Left forelimb (tissue), 1 donor: ENCODE measurements at places on chromosomes 1 and 21.

GRCh38 chr1:86517336-86517735 lies 29.5 kb upstream of the CLCA4 start:
- no peak for DNase-seq

DNA sequence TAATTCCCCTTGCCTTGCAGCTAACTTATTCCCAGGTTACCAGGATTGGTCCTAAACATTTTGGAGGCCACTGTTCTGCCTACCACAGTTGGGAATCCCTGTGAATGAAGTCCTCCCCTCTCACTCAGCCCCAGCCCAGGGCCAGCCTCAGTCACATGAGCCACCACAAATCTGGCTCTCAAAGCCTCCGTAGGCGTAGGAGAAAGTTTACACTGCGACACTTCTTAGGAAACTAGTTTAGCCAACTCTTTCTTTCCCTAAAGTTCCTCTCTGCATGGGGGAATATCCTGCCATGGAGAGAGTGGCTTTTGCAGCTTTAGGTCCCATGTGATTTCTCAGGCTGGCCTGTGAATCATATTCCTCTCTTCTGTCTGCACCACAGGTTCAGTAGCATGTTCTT lies 45.7 kb upstream of the ETV3 start:
- DNase-seq: no peak

GRCh38 chr1:239993366-239993765 lies 98.3 kb upstream of the FMN2 start:
- DNase-seq: no peak

- no peak for DNase-seq
Measured at GRCh38 chr1:57258557-57259325, 165.1 kb downstream of the DAB1 start.

DNA sequence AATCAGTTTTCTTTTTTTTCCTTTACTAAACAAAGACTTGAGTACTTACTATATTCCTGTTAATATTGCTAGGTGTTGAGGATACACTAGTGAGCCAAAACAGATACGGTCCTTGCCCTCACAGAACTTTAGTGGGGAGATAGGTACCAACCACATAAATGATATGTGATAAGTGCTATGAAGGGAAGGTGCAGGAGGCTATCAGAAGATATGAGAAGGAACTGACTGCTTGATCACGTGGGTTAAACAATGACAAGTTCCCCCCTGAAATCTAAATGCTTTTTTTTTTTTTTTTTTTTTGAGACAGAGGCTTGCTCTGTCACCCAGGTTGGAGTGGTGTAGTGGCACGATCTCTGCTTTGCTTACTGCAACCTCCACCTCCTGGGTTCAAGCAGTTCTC lies 25.0 kb downstream of the RBM15 start:
- no peak for DNase-seq

- no peak for DNase-seq
Measured at GRCh38 chr1:156483397-156483796, 17.2 kb downstream of the MEF2D start.

- peak; percentile 15 for DNase-seq
Measured at GRCh38 chr1:117570988-117571409, 34.8 kb upstream of the TENT5C start.

GRCh38 chr21:14824126-14824525 lies 240.7 kb downstream of the NRIP1 start:
- no peak for DNase-seq

- DNase-seq: no peak
Measured at GRCh38 chr1:214318356-214318755, 37.4 kb downstream of the SMYD2 start.

DNA sequence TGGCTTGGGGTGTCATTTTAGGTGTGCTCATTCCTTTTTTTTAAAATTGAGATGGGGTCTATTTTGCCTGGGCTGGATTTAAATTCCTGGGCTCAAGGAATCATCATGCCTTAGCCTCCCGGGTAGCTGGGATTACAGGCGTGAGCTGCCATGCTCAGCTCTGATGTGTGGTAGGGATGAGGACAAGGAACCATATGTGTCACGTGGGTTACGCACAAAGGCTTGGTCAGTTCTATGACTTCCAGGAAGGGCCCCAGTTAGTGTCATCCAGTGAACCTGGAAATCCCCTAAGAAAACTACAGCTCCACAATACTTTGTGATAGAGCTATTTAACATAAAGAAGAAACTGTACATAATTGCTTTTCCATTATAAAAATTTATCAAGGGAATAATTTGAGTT lies 6.7 kb upstream of the METTL25B start:
- DNase-seq: no peak

GRCh38 chr1:89460325-89460724 lies 64.3 kb upstream of the LRRC8B start:
- no peak for DNase-seq
